ENCODE measurements at places on chromosomes 12 and 14.

- DNase-seq: no peak
Observed at GRCh38 chr14:63361790-63362189, 43.1 kb upstream of the GPHB5 start.

DNA sequence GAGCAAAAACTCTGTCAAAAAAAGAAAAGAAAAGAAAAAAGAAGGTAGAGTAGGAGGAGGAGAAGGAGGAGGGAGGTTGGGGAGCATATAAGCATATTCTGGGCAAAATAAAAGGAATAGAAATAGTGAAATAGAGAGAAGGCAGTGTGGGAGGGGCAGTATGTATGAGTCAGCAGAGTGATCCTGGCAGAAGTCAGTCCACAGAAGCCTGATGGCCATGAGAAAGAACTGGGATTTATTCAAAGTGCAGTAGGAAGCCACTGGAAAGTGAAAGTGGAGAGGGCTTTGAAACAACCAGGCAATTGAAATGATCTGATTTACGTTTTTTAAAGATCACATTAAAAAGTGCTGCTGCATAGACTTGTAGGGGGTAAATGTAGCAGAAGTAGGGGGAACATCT, 368.6 kb upstream of the USP15 start:
- no peak for DNase-seq

DNA sequence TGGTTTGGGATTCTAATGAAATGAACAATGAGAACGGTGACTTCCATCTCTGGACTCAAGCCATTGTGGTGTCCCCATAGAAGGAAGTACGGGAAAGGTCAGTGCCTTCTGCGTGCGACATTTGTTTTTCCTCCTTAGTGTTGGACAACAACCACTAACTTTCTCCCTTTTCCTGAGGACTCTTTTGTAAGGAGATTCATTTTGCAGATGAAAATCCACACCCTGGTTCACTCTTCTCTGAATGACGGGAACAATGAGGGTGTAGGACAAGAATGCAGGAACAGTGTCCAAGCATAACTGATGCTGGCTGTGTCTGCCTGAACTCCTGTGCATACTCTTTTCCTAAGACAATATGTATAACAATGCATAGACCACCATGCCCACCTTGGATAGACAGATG, 176.4 kb downstream of the STXBP6 start:
- DNase-seq: no peak

DNA sequence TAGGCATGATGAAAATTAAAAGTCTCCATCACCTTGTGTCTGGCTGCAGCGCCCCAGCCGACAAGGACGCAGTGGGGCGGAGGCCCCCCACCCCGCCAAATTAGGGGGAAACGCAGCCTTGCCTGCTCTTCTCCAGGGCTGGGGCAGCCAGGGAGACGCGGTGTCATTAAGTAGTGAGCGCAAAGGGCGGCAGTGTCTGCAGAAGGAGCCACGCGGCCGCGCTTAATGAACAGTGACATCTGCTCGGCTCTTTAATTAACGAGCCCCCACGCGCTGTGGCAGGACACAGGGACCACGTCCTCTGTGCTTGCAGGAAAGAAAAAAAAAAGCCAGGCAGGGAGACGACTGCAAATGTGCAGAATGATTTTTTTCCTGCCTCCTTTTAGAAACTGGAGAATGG, 93.4 kb upstream of the NCOR2 start:
- no peak for DNase-seq

- no peak for DNase-seq
Observed at GRCh38 chr12:53575502-53576249, 50.5 kb downstream of the ATF7 start.
